Iris pigment epithelial cell (primary cell): ENCODE measurements at places on chromosomes 13 and 19.

DNA sequence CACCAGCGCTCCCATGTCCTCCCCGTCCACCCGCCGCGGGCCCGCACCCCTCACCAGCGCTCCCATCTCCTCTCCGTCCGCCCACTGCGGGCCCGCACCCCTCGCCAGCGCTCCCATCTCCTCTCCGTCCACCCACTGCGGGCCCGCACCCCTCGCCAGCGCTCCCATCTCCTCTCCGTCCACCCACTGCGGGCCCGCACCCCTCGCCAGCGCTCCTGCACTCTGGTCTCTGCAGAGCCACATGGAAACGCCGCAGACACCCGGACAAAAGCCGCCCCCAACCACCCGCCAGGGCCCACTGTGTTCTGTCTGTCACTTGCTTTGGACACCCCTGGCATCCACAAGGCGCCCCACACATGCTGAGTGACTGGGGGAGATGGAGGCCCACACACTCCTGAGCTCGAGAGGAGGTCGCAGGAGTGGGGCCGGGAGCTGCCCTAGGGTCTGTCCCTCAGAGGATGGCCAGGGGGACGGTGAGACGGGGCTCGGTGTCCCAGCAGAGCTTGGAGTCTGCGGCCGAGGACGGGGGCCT, 7.4 kb downstream of the CFD start:
- no peak for DNase-seq

DNA sequence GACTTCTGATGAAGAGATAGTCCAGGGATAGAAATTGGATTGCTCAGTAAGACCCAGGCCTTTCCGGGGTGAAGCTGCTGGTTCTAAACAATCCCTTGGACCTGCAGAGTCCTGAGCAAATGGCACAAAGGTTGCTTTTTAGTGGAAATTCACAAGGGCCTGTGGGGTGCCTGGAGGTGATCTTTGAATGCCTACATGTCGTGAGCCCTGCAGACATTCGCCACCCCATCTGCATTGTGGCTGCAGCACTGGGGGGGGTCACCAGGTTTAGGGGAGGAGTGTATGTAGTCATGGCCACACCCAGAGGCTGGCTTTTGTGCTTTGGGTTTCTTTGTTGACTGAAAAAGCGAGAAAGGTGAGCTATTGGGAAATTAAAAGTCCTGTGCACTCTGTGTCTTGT, 41.4 kb downstream of the SLC7A9 start:
- DNase-seq = no peak

DNA sequence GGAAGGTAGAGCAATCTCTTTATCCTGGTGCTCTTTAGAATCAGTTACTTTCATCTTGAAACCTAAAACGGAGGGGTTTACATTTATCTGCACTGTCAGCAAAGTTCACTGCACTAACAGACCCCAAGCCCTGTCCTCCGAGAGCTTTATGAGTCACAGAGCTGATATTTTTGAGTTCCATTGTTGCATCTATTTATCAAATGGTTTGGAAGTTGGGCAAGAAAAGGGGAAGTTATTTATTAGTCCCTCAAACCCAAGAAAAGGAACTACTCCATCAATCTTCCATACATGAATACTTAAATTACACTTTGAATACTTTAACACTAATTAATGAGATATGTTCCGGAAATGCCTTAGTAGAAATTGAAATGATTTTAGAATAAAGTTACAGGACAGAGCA, 55.5 kb downstream of the EDNRB start:
- DNase-seq = no peak

DNA sequence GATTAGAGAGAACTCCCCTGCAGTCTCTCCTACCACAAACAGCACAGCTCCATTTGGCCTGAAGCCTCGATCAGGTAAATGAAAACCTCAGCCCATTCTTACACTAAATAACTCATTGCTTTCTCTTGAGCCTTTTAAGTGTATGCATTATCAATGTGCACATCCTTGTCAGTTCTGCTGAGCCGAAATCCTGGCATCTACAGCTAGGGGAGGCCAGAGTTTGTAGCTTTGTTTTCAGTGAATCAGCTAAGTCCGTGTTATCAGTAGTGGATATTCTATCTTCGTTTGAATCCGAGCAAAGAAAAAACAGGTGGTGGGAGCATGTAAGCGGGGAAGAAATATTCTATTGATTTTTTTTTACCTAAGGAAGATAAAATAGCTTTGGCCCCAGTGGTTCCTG, 84.4 kb downstream of the ESD start:
- DNase-seq = peak; percentile 10

DNA sequence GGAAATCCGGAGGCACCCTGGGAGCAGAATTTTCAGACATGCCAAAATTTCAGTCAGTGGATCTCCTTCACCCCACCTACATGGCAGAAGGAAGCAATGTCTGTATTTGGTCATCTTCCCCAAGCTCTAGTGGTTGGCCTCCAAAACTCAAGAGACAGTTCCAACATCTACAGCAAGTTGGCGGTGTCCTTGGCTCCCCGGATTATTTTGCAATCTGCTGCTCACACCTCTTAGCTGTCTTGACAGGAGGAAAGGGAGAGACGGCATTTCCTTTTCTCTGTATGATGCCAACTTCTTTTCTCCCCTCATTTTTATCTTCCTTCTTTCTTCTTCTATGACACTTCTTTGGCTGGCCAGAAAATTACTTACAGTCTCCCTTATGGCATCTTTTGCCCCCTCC, 159.9 kb downstream of the SUCLA2 start:
- no peak for DNase-seq
